ENCODE measurements at places on chromosomes 11 and 22.

GRCh38 chr11:62344210-62344609 is 7.0 kb downstream of the ASRGL1 start:
- DNase-seq = no peak

DNA sequence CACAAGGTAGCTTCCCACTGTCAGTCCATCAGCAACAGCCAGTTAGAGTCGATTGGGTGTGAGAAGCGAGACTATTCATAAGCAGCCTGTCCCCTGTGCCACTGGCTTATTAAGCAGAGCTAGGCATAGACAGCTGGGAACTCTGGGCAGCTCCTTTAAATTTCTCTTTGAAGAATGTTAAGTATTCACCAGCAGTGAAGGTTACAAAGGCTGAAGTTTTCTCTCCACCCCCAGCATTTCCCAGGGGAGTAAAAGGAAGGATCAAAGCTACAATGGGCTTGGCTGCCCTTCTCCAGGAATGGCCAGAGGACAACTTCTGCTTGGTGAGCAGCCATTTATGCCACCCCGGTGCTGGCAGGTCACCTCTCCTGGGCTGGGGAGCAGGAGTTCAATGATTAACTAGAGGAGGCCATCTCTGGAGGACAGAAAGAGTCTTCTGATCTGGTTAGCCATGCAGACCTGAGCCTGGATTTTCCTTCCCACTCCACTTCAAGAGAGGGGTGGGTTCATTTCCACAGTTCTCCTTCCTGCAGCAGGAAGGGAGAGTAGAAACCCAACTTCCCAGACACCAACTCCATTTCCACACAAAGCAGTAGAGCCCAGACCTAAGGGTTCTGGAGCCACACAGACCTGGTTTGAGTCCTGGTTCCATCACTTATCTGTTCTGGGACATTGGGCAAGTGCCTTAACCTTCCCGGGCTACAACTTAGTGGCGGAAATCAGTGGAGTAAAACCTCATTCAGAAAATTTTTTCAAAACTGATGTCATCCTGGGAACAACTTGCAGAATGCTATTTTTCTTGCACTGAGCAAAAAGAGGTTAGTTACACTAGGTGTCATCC is 22.6 kb downstream of the POU2AF3 start:
- DNase-seq = no peak

GRCh38 chr22:25403811-25404471 is 160.5 kb upstream of the GRK3 start:
- no peak for DNase-seq

DNA sequence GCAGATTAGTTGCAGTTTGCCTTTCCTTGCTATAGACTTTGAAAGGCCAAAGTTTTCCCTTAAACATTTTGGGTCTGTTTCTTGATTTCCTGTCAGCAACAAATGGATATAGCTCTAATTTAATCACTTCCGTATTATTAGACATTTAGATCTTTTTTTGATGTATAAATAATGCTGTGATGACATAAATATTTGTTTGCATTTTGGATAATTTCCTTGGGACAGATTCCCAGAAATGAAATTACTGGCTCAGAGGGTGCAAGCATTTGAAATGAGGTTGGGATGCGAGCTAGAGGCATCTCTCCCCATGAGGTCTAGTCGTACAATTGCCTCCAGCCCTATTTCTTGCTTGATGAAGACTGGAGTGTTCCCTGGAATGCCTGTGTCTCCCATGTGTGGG is 94.2 kb downstream of the TBC1D22A start:
- DNase-seq = no peak

DNA sequence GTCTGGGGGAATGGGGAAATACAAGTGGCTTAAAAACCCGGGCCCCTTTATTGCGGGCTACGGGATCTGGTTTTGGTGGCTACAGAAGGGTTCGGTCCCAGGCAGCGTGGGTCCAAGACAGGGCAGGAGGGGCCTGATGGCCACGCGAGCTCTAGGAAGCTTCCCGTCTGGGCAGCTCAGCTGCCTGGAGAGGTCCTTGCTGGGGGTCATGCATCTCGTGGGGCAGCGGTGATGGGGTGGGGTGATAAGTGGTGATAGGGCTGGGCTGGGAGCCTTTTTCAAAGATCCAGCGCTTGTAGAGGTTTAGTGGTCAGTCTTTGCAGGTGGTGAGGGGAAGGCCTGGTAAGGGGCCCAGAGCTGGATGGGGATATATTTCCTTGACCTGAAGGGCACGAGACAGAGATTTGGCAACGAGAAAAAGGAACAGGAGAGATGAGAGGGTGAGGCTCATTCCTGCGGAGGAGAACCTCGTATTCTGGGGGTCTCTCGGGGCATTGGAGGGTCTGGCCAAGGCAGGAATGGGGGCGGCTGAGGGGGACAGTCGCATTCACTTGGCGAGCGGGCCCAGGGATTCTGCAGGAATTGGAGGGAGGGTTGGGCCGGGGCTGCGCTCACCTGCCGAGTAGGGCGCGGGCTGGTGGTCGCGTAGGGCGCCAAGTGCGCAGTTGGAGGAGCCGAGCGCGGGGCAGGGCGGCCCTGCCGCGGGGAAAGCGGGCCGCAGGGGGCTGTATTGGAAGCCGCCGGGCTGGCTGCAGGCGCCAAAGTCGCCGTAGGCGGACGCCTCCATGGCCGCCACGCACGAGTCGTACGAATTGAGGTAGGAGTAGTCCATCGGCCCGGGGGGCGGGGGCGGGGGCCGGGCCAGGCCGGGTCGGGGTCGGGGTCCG is 560 bp downstream of the PHOX2A start:
- DNase-seq = no peak

GRCh38 chr11:111937461-111937769 is 272 bp downstream of the DIXDC1 start:
- DNase-seq = no peak

DNA sequence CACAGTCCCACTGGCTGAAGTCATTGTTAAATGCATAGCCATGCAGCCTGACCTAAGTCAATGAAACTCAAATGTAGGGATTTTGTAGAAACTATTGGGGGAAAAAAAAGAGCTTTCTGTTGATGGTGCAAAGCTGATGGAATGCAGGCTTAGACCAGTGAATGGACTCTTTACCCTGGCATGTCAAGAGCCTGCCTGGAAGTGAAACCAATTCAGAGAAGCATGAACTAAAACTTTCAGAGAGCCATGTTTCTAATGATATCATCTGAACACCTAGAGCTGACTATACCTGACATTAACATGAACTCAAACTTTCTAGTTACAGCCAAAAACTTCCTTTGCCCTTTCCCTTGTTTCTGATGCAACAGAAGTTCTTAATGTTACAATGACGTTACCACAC is 89.0 kb downstream of the APIP start:
- DNase-seq = no peak

- DNase-seq = no peak
Measured at GRCh38 chr11:86091566-86091965, 22.7 kb upstream of the PICALM start.

DNA sequence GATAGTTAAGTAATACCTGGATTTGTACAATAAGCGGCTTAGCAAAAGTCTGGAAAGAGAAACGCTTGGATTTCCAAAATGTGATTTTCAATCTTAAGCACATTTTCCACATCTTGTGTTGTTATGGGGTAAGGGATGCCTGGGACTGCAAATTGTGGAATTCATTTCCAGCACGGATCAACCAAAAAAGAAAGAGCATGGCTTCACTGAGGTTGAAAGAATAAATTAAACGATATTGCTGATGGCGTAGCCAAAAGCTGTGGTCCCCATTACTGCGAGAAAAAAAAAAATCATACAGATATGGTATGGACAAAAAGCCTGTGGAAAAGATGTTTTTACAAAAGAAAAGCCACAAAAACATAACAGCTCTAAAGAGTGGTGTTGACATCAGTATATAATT is 26.0 kb upstream of the ALX4 start:
- DNase-seq = no peak

- DNase-seq = no peak
Measured at GRCh38 chr11:78802058-78802761, 227.5 kb upstream of the NARS2 start.

- DNase-seq = no peak
Measured at GRCh38 chr11:21390430-21390829, 721.0 kb downstream of the NELL1 start.

GRCh38 chr11:69940246-69940610 is 121.0 kb upstream of the FGF3 start:
- DNase-seq = no peak

DNA sequence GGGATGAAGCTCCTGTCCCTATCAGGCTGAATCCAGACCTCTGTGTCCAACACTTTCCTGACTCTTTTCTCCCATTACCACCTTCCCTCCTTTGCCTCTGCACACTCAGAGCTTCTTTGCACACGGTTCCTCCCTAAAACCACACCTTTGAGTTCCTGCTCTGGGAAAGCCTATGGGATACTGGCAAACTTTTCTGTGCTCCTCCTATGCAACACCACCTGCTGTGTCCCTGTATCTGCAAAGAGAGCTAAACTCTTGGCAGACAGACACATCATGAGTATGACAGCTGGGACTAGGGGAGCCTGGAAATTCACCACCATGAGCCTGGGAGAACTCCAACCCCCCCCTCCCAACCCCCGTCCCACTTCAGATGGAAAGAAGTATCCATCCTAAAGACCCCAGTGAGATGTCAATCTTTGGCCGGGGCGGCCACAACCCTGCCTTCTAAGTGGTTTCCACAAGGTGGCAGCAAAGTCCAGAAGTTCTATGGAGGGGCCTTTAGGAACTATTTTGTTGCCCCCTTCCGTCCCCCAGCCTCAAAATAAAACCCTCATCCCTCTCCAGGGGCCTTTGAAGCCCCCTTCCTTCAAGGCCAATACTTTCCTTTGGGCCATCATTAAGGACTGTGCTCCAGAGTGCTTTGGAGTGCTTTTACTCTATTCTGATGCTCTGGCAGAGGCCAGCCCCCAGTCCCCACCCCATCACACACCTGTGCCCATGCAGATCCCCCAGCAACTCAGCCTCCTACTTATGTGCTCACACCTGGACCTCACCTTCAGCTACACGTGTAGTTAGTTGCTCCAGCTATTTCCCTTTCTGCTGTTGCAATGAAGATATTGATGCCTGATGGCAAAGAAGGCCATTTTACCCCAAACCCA is 19.4 kb downstream of the HTR3A start:
- peak; percentile 27 for DNase-seq

DNA sequence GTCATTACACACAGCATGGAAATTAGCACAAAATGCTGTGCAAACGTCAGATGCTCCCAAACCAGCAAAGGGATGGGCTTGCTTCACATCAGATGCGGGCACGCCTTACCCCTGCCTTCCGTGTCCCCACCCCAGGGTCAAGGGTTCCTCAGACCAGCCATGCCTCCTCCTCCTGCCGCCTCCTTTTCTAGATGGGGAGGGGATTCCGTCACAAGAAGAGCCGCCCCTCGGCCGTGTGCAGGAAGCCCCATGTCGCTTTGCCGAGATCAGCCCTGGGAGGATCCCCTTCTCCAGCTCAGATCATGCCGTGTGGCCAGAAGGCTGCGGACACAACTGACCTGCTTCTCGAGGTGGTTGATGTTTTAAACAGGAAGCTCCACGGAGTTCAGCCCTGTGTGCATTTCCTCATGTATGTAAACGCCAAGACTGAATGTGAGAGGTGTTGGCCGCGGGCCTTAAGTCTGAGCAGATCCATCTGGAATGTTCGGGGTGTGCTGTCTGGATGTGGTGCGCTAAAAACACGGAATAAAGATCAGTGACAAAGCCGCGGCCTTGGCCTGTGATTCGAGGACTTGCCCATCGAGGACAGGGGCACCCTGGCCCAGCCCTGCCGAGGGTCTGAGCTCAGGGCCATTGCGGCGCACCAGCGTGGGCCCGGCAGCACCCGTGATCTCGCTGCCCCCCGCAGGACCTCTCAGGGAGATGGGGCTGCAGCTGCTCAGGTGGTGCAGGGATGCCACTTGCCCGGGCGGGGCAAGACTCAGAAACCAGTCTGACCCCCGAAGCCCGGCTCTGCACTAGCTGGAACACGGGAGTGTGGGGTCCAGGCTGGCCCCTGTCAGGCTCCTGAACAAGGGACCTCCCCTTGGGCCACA is 412.9 kb downstream of the TBC1D22A start:
- DNase-seq = no peak

GRCh38 chr11:131094827-131095226 is 178.5 kb upstream of the SNX19 start:
- DNase-seq = no peak

DNA sequence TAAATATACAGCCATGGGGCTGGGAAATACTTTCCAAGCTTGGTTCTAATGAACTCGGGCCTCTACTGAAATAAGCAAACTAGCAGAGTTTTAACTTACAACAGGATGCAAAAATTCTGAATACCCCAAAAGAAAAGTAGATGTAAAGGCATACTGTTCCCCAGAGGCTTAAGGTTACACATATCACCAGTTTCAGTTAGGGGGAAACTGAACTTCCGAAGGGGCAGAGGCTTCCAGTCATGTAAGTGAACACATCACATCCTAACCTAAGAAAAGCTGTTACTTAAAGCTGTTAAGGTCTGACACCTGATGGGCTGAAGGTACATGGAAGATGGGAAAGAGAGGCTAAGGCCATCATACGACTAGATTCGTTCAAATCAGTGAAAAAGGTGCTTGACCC is 2.3 kb downstream of the GAB2 start:
- no peak for DNase-seq

DNA sequence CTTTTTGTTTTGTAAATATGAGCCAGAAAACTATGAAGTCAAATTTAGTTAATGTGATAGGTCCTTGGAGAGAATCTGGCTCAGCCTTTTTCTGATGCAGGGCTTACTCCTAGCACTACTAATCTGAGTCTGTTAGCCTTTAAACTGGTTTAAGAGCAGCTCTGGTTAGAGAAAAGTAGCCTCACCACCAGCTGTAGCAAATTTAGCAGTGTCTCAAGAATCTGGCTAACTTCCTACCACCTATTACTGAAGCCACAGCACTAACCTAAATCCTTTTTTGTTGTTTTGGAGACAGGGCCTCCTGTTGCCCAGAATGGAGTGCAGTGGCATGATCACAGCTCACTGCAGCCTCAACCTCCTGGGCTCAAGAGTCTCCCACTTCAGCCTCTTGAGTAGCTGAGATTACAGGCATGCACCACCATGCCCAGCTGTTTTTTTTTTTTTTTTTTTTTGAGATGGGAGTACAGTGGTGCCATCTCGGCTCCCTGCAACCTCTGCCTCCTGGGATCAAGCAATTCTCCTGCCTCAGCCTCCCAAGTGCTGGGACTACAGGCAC is 13.9 kb downstream of the RBM4B start:
- no peak for DNase-seq

DNA sequence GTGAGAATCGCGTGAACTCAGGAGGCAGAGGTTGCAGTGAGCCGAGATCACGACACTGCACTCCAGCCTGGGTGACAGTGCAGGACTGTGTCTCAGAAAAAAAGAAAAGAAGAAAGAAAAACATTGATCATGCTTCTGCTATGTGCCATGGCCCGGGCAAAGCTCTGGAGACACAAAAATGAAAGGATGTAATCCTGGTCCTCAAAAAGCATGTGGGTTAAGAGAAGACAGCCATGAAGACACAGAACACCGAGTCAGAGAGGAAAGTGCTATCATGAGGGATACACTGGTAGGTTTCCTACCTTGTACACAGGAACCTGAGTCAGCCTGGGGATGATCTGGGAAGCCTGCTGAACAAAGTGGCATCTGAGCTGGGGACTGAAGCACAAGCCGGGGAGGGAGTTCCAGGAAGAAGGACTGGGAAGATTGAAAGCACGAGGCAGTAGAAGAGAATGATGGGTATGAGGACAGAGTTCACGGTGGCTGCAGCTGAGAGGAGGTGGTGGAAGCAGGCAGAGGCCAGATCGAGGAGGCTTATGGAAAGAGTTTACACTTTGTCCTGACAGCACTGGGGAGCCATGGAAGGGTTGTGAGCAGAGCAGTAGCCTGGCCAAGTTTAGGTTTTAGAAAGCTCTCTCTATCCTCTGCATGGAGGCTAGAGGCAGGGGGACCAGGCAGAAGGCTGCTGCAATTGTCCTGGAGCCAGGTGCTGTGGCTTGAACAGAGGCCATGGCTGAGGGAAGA is 9.9 kb upstream of the MAFF start:
- no peak for DNase-seq

- peak; percentile 60 for DNase-seq
Measured at GRCh38 chr22:42856179-42856864, 751 bp downstream of the ARFGAP3 start.
